ENCODE measurements at places on chromosomes 6 and 20.

DNA sequence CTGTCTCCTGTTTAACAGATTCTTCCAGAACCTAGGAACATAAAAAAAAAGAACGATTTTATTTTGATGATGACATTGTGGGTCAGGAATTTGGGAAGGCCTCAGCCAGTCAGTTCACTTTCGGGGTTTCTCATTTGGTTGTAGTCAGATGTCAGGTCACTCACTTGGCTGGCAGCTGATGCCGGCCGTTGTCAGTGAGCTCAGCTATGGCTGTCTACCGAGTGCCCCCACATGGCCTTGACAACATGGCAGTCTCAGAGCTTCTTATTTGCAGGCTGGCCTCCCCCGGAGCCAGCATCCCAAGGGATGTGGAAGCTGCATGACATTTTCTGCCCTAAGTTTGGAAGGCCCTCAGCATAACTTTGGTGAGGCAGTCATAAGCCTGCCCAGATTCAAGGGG, 11.5 kb downstream of the RNF217 start:
- no peak for DNase-seq

- DNase-seq = no peak
These were observed 16.6 kb downstream of the ADTRP start for GRCh38 chr6:11761744-11762620.

DNA sequence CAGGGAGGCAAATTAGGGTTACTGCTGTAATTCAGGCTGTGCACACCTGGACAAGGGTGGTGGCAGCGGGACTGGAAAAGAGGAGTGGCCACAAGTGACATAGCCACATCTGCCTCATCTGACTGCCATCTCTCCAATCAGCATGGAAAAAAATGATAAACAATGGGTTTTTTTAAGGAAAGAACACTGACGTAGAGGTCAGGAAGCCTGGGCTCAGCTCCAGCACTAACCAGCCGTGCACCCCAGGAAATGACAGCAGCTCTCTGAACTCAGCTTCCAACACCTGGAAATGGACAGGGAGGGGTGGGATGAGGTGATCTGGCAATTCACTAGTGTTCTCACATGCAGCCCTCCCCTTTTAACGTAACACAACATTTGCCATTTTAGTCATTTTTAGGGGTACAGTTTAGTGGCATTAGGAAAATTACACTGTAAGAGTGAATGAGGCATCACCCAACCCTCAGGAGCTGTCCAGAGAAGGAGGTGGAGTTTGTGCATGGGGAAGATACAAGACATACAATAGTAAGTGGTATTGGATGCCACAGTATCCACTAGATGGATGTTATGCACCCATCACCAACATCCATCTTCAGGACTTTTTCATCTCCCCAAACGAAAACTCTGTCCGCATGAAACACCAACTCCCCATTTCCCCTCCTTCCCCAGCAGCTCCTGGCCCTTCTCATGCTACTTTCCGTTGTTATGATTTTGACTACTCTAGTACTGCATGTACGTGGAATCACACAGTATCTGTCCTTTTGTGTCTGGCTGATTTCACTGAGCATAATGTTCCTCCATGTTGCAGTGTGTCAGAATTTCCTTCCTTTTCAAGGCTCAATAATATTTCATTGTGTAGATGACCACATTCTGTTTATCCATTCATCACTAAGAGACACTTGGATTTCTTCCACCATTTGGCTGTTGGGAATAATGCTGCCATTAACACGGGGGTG, 215.5 kb upstream of the ECI2 start:
- DNase-seq = no peak

DNA sequence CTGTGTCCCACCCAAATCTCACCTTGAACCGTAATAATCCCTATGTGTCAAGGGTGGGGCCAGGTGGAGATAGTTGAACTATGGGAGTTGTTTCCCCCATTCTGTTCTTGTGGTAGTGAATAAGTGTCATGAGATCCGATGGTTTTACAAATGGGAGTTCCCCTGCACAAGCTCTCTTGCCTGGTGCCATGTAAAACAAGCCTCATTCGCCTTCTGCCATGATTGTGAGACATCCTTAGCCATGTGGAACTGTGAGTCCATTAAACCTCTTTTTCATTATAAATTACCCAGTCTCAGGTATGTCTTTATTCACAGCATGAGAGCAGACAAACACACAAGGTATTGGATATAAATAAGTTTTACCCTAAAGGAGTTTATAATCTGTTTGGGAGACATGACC, 121.2 kb downstream of the MMUT start:
- no peak for DNase-seq

GRCh38 chr6:98976674-98977385, 29.1 kb upstream of the FBXL4 start:
- DNase-seq = no peak

- no peak for DNase-seq
These were observed 43.1 kb downstream of the SUN5 start for GRCh38 chr20:32960849-32961731.

DNA sequence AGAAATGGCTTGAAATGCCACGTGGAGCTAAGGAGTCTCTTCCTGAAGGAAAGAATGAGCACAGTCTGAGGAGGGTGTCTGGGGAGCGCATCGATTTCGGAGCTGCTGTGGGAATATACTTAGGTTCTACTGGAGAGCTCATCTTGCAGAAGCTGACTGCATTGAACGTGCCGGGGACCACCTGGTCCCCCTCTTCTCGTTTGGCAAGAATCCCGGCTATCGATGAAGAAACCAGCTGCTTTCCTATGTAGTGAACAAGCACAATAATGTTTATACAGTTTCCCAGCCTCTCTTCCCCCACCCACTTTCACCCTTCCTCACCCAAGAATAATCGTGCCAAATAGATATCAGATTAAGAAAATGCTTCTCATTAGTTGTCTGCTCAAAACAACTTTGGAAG, 242.5 kb downstream of the PACRG start:
- DNase-seq = no peak

DNA sequence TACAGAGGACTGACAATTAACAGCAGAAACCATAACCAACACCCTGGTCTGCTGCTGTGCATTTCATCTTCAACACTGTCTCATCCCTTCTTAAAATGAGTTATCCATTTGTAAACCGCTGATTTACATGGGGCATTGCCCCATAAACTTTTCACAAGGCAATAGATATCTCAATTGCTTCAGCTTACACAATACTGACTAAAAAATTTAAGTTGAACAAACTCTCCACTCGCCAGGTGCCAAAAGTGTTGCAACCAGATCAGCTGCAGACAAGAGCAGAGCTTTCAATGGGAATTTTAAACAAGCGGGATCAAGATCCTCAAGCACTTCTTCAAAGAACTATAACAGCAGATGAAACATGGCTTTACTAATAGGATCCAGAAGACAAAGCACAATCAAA, 183.0 kb downstream of the TASP1 start:
- DNase-seq = no peak

DNA sequence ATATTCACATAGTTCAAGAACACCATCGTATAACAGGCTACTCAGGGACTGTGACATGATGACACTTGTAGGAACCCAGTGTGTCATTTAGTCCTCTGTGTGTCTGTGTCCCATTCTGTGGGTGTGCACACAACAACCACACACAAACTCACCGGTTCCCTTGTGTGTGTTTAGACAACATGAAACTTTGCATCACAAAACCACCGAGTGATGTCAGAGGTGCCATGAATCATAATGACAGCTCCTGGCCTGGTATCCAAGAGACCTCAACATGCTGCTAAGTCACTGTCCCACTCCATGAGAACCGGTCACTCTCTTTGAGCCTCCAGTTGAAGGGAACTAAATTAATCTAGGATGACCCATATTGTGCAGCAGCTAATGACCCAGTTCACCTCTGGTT, 421.3 kb downstream of the PREX1 start:
- DNase-seq = no peak

GRCh38 chr6:169961772-169962561, 210.5 kb downstream of the ERMARD start:
- no peak for DNase-seq

DNA sequence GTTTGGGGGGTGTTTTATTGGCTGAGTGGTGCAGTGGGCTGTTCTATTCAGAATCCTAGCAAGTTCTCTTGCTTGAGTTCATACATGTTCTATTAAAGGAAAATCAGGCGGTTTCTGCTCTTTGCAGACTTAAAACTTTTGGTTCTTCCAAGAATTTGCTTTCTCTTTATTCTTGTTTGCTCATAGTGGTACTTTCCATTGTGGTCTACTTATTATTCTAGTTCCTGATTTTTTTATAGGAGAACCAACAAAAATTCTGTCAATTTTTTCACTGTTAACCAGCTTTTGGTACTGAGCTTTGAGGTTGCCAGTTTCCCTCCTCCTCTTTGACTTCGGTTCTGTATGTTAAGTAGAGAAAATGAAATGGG, 6.7 kb downstream of the AFDN start:
- no peak for DNase-seq

- no peak for DNase-seq
These were observed 978 bp downstream of the AURKA start for GRCh38 chr20:56391037-56391436.

DNA sequence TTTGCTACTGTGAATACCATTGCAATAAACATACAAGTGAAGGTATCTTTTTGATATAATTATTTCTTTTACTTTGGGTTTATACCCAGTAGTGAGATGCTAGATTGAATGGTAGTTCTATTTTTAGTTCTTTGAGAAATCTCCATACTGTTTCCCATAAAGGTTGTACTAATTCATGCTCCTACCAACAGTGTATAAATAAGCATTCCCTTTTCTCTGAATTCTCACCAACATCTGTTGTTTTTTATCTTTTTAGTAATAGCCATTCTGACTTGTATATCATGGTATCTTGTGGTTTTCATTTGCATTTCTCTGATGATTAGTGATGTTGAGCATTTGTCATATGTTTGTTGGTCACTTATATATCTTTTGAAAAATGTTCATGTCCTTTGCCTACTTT, 183.6 kb upstream of the LRFN2 start:
- DNase-seq = no peak

DNA sequence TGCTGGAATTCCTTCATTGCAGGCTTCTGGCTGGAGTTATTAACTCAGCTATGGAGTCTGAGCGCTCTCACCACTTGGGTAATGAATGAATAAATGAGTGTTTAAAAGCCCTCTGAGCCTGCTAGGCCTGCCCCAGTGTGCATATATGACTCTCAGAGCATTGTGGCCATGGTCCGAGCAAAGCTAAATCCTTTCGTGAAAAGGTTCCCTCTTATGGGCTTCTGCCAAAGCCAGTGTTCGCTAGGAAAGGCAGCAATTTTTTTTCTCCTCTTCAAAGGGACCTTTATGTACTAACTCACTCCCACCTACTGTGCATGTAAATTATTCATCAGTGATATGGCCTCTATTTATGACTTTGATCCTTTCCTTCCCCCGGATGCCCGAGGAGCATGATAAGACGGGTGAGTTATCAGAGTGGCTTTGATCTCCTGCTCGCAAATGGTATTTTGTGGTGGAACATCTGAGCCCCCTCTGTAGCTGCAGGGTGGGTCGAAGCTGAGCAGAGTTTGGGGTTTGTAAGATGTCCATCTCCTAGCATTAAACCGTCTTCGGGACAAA, 88.6 kb downstream of the LINC00237 start:
- no peak for DNase-seq

GRCh38 chr6:39214846-39215639, 14.2 kb downstream of the KCNK5 start:
- DNase-seq = peak; percentile 5

GRCh38 chr20:18926965-18927364, 113.4 kb downstream of the SCP2D1 start:
- no peak for DNase-seq

DNA sequence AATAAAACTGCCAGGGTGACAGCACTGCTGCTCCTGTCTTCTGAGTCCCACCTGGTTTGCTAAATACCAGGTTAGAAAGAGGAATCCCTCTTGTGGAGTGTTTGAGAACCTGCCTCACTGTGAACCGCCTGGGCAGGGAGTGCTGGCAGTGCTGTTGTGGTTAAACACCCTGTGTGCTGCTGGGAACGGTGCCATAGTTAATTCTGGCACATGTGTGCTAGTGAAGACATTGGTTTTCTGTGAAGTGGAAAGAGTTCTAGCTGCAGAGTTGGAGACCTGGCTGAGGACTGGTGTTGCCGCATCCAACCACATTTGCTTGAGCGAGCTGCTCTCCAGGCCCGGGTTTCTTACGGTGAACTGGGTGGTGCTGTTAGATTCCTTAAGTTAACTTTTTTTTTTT, 72.7 kb downstream of the IGF2R start:
- peak; percentile 40 for DNase-seq

- DNase-seq = no peak
These were observed 45.7 kb upstream of the TMEM170B start for GRCh38 chr6:11491596-11492463.

DNA sequence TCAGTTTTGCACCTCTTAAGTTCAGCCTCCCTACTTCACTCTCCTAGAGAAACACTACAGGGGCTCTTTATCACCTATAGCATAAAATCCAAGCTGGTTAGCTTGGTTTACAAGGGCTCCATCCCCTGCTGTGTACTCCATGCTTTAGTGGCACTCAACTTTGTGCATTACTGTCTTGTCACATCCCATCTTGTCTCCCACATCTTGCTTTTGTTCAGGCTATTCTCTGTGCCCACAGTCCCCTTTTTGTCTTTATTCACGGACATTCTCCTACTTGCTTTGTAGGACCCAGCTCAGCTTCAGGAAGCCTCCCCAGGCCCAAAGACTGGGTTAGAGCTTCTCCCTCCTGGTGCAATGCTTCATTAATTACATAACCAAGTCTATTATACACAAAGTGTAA, 107.9 kb upstream of the SPACA1 start:
- DNase-seq = no peak

DNA sequence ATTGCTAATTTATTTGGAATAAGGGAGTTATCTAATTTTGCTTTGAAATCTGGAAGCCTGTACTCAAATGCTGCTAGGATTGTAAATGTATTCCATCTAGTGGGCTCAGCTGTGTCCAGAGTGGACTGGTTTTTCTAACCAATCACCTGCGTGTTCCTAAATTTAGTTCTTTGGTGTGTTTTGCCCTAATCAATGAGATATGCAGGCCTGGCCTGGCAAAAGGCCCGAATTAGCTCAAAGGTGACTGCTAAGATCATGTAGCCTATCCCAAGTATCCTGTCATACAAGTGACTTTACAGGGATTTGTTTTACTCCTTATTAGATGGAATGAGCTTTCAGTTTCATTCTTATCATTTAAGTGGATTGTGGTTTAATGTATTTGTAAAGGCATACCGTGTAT, 51.3 kb upstream of the ARMC2 start:
- no peak for DNase-seq

DNA sequence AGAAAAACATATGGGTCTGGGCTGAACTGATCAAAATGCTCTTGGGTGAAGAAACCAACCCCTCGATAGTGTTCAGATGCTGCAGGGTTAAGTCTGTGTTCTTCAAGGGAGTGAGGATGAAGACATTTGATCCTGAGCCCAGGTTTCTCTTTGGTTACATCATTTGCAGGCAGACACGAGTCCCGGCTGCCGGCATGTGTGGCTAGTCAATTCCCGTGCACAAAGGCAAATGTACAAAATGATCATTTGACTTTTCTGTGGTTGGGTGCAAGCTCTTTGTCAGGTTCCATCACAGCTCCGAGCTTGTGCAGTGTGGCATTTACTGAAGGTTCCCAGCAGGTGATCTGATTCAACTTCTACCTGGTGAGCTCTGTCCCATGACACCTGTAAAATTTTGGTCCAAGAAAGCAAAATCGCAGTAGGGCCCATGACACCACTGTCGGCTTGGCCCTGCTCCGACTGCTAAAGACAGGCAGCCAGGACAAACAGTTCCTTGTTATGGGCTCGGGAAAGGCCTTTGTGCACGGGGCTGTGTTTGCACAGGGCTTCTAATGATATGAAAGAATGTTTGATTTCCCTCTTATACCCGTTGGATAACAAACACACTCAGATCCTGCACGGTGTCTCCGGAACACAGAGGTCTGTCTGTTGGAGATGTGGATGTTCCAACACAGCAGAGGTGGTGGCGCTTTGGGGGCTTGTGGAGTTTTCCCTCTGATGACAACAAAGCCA, 46.9 kb downstream of the GJA10 start:
- peak; percentile 43 for DNase-seq

Measured in NCI-H1092 (cell line).